ENCODE measurements at places on chromosomes 12 and 14. TPM values are rescaled to one million over a fixed set of nuclear protein-coding genes. Genes with fewer than 3 reads are reported as not detected.

DNA sequence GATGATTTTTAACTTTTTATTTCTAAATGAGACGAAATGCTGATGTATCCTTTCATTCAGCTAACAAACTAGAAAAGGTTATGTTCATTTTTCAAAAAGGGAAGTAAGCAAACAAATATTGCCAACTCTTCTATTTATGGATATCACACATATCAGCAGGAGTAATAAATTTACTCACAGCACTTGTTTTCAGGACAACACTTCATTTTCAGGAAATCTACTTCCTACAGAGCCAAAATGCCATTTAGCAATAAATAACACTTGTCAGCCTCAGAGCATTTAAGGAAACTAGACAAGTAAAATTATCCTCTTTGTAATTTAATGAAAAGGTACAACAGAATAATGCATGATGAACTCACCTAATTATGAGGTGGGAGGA, 139.6 kb downstream of the HMGA2 start:
- no peak for DNase-seq

DNA sequence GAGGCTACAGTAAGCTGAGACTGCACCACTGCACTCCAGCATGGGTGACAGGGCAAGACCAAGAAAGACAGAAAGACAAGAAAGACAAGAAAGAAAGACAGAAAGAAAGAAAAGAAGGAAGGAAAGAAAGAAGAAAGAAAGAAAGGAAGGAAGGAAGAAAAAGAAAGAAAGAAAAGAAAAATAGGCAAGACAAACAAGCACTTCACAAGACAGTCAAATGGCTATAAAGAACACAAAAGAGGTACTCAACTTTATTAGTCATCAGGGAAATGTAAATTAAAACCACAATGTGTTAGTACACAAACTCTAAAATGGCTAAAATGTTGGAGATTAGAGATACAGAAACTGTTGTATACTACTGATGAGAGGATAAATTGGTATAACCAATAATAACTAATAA, 6.6 kb downstream of the ATXN3 start:
- DNase-seq, result no peak

GRCh38 chr14:21852061-21852664, 178.5 kb upstream of the OR4E1 start:
- DNase-seq, result no peak

GZMH gene
- not detected for polyA plus RNA-seq

DNA sequence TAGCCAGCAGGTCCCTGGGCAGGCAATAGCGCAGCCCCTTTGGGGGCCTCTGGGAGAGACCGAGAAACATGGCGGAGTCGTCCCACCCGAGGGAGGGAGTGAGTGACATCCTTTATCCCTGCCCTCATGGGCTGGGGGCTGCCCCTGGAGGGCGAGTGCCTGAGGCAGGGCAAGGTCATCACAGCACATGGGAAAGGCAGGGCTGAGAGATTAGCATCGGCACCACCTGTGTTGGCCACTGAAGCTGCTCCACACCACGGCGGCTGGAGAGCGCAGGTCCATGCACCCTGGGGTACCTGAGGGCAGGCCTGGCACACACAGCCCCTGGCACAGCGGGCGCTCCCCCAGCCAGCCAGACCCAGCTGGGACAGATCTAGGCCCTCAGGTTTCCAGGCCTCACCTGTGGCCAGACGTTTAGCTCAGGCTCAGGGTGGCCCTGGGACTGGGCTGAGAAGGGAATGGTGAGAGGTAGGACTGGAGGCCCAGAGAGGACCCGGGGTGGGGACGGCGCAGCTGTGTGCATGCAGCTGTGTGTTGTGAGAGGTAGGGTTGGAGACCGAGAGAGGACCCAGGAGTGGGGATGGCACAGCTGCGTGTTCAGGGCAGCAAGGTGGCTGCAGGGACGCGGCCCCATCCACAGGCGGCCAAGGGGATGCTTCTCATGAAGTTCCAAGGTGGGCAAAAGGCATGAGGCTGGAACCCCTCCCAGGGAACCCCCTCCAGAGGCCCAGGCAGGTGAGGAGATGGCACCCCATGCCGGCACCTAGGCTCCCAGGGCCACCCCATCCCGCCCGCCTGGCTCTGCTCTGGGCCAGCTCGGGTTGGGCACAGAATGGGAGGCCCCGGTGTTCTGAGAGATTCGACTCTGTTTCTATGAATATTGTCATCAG, 74.1 kb downstream of the KIF26A start:
- DNase-seq, result no peak

C12orf42 gene
- not detected for polyA plus RNA-seq

DNA sequence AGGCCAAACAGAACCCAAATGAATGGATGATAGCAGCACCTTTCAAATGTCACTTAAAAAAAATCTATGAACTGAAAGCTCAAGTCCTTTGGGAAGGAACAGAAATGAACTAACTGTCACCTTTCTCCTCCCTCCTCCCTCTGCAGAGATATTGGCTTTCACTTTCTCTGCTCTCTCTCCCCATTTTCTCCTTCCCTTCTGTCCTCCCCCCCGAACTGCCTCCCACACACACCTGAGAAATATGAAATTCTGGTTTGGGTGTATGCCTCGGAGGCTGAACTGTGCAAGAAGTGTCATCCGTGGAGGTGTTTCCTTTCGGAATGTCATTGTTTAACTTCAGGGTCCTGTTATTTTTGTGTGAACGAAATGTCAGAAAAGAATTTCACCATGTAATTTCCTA, 87.8 kb downstream of the NEDD1 start:
- no peak for DNase-seq

- no peak for DNase-seq
These were observed 10.2 kb upstream of the PGF start for GRCh38 chr14:74965486-74966153.

GRCh38 chr12:91958816-91959215, 186.8 kb downstream of the BTG1 start:
- DNase-seq, result peak; percentile 17

GRCh38 chr12:63821781-63822251, 22.7 kb upstream of the SRGAP1 start:
- DNase-seq, result no peak

DNA sequence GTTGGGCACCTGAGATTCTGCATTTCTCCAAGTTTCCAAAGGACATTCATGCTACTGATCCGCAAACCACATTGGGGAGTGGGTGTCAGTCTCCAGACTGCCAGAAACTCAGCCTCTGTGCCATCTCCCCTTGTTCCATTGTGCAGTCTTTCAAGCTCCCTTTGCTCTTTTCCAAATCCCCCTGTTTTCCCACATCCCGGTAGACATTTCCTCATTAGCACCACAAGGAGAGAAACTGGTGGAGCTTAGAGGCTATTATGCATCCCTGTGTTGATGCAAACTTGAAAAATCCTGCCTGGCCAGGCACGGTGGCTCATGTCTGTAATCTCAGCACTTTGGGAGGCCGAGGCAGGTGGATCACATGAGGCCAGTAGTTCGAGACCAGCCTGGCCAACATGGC, 10.7 kb downstream of the CCDC63 start:
- no peak for DNase-seq

SOCS2 gene
- polyA plus RNA-seq, result 18.1 TPM

SMIM41 gene
- polyA plus RNA-seq, result not detected

CCDC197 gene
- not detected for polyA plus RNA-seq

DNA sequence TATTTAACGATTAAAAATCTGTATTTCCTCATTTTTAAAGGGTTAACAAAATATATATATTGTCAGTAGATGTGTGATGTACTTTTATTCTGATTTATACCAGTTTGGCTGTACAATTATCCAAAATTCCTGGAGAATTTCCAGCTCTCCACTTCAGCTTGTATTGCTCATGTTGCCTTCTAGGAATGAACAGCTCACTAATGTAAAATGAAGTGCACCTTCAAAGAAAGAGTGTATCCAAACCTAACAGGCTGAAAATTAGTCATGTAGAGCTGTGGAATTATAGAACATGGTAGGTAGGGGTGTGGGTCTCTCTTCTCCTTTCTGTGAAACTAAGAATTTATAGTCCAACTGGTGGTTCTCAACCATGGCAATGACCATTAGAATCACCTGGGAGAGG, 362.0 kb downstream of the ETNK1 start:
- no peak for DNase-seq

ERBB3 gene
- polyA plus RNA-seq, result 2.2 TPM

DNA sequence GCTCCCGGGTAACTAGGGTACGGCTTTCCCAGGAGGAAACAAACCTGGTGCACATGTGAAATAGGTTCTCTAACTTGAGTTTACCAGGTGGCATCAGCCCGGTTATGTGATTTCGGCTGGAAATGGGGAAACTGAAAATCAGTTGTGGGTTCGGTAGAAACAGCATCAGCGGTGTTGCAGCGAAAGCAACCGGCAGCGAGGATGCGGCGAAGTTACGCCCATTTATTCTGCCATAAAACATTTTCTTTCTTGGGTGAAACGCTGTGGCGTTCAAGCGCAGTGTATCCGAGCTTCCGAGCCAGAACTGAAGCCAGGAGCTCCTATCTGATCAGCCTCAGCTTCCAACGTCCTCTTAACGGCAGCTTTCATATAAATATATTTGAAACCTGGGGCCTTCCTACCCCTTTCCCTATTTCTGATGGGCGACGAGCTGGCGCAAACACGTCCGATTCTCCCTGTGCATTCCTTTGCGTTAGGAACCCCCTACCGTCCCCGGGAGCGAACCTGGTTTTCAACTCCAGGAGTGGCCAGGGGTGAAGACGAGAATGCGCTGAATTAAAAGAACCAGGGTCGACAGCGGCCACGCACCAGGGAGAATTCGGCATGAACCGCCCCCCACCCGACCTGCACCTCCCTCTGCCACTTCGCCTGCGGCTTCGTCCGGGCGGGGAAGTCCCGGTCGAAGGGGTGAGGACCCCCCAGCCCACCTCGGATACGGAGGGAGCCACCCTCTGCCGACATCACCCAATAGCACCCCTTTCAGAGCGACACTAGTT, 1.6 kb downstream of the DPF3 start:
- DNase-seq, result no peak

KLHL33 gene
- polyA plus RNA-seq, result not detected

DNA sequence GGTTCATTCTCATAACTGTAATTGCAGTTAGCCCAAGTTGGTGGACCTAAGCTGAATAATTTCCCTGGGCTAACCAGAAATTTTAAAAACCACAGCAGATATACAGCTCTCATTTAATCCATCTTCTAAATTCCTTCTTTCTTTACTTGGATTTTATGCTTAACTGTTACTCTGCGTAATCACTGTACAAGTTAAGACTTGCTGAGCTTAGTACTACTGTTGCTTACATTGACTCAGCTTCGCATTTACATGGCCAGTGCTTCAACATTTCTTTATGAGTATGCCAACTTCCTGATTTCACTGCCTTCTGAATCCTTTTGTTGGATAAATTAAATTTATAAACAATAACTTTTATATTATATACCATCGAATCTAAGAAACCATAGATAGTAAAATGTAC, 147.4 kb downstream of the SLC38A4 start:
- DNase-seq, result no peak

DNA sequence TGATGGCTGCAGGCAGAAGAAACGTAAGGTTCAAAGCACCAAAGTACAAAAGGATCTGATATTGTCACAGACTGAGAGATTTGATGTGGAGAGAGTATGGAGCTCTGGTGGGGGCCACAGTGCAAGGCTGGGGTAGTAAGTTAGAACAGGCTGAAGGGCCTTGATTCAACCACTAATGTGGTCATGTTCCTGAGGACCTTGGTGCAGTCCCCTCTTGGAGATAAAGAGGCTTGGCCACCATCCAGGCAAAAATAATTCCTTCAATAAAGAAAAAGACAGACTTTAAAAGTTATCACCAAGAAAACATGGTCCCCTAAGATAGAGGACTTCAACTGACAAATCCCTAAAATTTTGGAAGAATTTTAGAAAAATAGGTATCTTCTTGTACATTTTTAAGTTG, 17.4 kb downstream of the CAPZA3 start:
- no peak for DNase-seq

GARIN6 gene
- not detected for polyA plus RNA-seq

DLGAP5 gene
- 46.1 TPM for polyA plus RNA-seq
